Esophagus mucosa (tissue), 1 donor: ENCODE measurements at places on chromosomes 12 and 14.

- ATAC-seq: no peak
Observed at GRCh38 chr12:98653866-98654493, 8.9 kb downstream of the APAF1 start.

GRCh38 chr12:82415402-82415801 is 57.1 kb downstream of the METTL25 start:
- ATAC-seq: no peak

DNA sequence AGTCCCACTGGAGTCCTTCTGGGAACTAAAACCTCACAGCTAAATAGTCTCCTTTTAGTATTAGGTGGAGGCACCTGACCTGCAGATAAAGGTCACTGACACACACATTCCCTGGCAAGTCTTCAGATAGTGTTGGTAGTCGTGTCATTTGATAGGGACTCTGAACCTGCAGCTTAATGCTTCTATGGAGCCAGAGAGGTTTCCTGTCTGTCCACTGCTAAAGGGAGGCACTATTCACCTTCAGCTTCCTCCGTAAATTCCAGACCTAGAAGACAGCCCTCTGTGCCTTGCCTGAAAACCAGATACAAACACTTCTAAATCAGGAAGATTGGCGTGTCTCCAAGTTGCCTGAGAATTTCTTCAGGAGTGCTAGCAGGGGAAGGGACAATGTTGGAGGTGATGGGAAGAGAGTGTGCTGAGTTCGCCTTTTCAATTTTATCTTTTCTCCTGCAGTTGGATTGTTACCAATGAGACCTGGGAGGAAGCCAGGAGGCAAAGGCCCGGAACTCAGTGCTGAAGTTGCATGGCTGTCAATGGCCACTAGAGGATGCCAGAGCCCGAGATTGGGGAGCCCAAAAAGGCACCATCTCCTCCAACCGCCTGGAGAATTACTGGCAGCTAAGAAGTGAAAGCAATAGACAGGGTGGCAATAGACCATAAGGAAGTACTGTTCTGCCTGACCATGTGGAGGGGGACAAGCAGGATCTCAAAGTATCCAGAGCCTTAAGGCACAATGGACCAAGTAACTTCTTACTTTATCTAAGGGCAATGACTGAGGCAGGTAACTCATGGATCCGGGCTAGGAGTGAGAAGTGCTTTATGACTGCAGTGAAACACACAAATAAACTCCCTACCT is 81.6 kb upstream of the SCAF11 start:
- ATAC-seq: peak; percentile 90

DNA sequence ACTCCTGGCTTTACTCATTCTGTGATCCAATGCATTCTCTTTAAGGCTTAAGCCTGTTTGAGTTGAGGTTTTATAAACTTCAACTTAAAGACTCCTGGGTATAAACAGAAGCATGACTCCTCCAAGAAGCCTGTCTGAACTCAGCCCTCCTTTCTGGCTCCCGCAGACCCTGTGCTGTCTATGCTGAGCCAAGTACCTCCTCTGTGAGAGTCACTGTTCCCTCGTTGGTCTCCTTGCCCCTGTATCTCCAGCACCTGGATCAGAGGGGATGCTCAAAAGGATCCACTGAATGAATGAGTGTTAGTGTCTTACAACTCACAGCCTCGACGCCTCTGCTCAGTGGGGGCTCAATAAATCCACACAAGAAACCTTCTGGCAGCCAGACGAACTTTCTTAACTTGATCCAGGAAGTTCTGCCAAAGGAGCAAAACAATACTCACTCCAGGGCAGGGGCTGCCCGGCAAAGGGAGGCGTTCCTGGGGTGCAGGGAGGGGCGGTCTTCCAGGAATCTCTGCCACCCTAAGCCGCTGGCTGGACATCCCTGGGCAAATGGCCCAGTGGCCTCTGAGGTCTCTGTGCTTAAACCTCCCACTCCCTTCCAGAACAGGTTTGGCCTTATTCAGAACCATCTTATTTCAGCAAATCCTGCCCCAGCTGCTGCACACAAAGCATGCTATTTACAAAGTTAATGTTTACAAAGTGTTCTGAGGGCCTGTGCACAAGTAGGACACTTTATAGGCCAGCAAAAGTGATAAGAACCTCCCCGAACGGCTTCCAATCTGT is 32.9 kb downstream of the MAP1LC3B2 start:
- ATAC-seq: peak; percentile 85

DNA sequence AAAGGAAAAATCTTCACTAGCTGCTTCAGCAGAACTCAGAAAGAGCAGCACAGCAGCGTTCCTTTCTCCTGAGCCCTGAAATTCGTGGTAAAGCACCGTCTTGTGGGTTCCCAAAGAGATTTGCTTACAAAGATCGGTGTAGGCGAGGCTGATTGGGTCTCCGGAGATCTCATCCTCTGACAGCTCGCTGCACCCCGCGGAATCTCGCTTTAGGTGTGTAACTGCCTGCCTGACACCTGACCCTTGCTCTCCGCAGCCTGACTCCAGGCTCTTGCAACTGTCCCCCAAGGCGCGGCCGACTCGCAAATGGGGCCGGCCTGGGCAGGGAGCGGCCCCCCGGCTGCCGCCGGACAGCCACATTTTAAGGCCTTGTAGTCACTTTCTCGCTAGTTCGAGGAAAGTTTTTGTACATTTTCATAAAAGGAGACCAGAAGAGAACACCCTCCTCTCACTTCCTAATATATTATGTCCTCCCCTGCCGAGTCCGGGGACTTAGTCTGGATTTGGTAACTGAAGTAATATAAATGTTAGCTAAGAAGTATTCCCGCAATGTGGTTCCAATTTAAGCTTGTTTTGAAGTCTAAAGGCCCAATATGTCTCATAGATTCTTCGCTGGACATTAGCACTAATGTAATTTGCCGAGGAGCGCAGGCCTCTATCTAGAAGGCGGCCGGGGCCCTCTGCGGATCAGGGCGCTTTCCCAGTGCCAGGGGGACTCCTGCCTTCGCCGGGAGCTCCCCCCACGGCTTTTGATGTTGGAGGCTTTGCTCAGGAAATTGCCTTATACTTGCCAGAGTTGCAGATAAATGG is 177.3 kb upstream of the CDKN3 start:
- no peak for ATAC-seq

- peak; percentile 17 for ATAC-seq
Observed at GRCh38 chr12:95790917-95791849, 619 bp upstream of the NTN4 start.

GRCh38 chr12:4421590-4422031 is 24.0 kb downstream of the FGF6 start:
- peak; percentile 52 for ATAC-seq

DNA sequence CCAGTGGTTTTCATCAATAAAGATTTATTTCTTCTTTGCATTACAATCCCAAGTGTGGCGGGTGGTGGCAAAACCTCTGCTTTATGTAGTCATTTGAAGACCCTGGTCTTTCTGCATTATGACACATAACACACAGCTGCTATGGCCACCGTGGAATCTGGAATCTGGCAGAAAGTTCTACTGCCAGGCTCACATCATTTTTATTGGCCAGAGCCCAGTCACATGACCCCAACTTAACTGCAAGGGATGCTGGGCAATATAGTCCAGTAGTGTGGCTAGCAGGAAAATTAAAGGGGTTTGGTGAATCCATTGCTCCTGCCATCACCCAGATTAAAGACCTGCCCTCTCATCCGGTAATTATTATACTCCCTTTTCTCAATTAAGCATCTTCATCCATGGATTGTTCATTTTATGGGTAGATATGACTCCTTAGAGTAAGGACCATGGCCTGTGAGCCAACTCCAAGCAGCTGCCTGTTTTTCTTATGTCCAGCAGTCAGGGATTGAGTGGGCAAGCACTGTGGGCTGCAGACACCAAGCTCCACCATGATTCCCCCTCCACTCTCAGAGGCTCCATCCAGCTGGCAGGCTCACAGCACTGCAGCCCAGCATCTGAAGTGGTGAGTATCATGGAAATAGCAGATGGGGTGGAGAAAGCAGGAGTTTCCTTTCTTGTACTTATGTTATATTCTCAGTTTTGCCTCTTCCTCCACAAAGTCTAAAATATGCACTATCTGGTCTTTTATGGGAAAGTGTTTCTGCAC is 1030.7 kb downstream of the AACS start:
- ATAC-seq: no peak
